ENCODE measurements at places on chromosomes 2 and 18.

GRCh38 chr2:40430776-40431599, 20.9 kb downstream of the SLC8A1 start:
- no peak for DNase-seq

- DNase-seq, result no peak
Observed at GRCh38 chr2:113755035-113755834, 1.2 kb downstream of the SLC35F5 start.

DNA sequence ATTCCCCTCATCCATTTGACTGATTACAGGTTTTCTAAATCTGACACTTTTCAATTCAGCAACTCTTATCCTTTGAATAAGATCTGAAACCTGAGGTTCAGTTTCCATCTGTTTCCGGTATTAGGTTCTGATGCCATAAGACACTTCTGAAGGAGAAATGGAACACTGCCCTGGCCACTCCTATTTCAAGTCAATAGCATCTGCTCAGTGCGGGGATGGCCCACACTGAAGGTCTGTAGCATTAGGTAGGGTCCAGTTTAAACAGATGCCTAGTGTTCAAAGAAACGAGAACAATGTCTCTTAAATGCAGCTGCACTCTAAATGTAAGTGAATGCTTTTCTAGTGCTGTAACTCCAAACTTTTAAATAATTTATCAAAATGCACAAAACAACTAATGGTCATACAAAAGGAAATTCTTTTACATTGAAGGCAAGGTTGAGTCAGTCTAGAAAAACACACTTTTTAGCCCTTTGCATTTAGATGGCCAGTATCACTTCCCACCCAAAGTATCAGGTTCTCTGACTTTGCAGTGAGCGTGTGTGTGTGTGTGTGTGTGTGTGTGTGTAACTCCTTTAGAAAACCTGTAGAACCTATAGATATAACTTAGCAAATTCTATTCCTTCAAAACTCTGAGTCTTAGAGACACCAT, 78.2 kb downstream of the STK39 start:
- peak; percentile 69 for DNase-seq

- peak; percentile 53 for DNase-seq
Observed at GRCh38 chr18:74609535-74609934, 11.9 kb downstream of the ZNF407 start.

DNA sequence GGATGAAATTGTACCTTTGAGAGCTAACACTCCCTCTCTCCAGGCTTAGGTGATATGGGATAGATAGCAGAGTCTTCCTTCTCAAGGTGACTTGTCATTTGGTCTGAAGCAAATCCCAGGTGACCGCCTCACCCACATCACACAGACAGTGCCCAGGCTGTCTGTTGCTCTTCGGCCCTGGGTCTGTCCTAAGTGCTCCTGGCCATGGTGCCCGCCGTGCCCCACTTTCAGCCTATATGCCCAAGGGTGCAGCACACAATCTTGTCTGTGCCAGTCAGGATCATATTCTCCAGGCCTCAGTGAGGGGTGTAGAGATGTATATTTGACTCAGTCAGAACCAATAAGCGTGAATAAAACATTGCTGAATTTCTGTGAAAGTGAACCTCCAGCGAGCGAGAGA, 326.8 kb downstream of the DYSF start:
- no peak for DNase-seq

DNA sequence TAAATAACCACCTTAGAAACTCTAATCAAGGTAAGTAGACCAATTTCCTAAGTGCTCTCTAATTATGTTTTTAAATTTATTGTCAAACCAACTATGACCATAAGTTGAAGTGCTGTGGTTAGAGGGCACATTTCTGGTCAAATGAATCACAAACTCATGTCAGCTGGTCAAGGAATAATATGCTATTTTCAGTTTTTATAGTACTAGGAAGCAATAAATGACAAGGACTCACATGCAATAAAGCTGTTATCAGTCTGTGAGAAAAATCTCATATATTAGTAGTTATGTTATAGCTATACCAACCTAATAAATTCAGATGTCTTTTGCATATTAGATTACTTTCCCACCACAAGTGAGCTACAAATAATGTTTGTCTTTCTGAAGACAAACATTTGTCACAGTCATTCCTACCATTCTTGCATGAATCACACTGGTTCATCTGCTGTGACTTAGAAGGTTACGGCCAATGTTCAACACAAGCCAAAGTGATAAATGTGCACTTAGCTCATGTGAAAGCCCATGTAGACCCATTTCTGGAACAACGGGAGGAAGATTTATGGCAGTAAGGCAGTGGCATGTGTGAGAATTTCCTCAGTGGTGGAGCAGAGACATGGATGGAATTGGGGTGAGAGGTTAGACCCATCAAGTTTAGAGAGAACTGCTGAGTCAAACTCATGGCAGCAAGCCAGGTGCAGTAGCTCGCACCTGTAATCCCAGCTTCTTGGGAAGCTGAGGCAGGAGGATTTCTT, 27.4 kb upstream of the CCNYL1 start:
- no peak for DNase-seq

GRCh38 chr2:31778153-31778552, 197.4 kb upstream of the SRD5A2 start:
- DNase-seq, result no peak

GRCh38 chr2:69253611-69254301, 133.3 kb downstream of the GFPT1 start:
- DNase-seq, result peak; percentile 92

GRCh38 chr18:2997429-2997828, 15.5 kb downstream of the LPIN2 start:
- no peak for DNase-seq

DNA sequence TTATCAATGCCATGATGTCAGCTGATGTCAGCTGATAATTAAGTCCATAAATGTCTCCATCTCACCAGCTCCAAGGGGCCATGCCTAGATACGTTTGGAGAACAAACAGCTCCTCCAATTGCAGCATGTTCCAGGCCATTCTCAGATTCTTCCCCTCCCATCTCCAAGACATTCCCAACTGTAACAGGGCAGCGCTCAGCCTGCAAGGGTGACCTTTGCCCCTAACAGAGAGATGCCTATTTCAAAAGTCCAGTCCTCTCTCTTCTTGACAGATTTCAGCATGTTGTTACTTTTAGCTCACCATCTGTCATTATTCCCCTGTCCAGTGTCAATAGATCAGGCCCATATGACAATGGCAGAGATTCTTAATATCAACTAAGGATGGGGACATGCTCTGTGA, 9.9 kb downstream of the PSD4 start:
- no peak for DNase-seq

DNA sequence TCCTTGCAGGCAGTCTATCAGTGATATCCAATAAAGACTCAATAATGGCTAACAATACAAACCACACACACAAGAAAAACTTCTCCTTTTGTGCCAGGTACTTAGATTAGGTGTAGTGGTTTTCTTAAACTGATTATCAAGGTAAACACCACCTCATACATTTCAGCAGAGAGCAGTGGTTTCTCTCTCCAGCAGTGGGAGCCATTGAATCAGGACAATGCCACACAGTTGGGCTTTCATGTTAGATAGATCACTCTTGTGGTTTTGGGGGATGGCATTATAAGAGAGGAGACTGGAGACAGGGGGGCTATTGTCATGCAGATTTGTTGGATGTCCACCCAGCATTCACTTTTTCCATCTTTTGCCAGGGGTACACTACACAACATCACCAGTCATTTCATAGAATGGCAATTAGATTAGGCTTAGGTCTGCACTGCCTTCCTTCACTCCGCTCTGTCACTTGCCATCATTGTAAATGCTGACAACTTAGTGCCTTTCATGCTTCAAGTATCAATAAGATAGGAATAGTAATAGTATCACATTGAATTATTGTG, 13.6 kb upstream of the IRS1 start:
- no peak for DNase-seq

- DNase-seq, result peak; percentile 93
Observed at GRCh38 chr2:109447251-109447661, 166.5 kb downstream of the SEPTIN10 start.

GRCh38 chr2:171342067-171342413, 91.8 kb downstream of the METTL8 start:
- DNase-seq, result no peak

DNA sequence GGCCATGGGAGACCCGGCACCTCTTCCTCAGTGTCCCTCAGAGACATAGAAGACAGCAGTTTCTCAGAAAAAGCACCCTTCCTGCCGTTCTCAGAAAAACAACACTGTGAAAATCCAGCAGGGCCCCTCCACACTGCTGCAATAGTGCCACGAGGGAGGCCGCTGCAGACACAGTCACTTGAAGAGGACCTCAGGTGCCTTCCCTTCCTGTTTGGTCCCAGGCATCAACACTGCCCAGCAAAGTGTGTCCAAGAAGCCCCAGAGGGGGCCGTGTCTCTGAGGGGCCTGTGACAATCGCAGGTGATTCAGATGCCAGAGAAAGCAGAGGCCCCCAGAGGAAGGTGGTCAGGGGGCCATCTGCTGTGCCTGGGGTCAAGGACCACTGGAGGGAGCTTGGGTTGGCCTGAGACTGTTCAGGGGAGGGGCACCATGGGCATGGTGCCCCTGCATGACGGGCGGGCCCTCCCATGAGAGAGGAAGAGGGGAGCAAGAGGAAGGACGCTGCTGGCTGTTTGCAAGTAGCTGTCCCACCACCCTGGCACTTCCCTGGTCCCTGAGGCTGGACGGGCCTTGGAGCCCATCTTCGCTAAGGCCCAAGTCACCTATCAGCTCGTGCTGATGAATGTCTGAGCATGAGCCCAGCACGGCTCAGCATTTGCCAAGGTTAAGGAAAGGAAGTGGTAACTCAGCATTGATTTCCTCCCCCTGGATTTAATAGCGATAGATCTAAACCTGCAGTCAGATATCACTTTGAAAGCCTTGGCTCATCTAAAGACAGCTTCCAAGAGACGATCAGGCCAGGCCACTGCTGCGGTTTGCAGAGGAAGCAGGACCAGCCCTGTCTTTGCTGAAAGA, 9.1 kb downstream of the TWIST2 start:
- no peak for DNase-seq

DNA sequence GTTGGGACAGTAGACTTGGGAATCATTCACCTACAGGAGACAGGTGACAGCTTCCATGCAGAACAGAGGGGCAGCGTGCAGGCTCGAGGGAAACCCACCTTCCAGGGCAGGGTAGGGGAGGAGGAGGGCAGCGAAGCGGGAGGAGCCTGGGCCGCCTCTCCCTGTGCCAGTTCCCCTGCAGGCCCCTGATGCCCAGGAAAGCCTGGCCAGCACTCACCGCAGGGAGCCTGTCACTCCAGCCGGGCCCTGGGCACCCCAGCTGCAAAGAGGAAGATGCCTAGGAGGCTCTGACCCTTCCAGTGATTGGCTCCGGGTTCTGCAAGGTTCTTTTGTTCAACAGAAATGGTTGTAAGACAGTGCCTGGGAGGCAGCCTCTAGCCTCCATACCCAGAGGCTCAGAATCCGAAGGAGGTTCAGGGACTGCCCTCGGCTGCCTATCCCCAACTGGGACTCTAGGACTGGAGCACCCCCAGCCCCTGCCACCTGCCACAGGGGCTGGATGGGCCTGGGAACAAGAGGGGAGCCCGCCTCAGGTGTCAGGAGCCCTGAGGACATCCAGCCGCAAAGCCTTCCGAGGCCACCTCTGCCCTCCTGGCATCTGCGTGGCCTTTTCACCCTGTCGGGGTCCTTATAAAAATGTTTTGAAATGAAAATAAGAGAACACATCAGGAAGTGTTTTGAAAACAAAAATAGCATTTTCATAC, 103.2 kb downstream of the PTGR3 start:
- no peak for DNase-seq

DNA sequence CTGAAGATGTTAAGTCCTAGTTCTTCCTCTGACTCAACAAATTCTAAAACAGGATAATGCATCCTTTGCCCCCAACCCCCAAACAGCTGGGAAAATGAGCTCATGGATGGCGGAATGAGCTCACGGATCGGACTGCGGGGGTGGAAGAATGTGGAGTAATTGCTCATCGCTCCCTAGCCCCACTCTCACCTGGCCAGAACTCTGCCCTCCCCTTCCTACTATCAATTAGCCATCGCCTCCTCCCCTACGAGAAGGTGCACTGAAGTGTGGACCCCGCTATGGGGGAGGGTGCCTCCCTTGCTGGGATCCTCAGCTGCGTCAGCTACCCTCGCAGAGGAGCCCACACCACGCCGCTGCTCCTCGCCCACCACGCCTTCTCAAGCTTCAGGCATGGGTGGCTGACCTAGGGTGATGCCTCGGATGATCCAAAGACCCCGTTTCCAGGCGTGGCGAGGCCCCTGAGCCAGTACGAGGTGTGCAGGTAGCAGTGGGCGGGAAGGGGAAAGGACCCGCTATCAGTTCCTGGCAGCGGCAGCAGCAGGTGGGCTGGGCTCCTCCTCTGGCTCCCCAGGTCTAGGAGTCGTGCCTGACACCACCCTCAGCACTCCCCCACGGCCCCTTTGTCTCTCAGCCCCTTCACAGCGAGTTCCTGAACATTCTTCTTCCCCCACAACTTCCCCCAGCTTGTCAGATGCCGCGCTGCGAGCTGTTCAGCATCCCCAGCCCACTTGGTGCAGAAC, 82.1 kb upstream of the POMC start:
- peak; percentile 69 for DNase-seq

- DNase-seq, result no peak
Observed at GRCh38 chr18:22844190-22844589, 88.9 kb upstream of the RBBP8 start.

- DNase-seq, result no peak
Observed at GRCh38 chr2:152485954-152486736, 151.2 kb downstream of the FMNL2 start.

DNA sequence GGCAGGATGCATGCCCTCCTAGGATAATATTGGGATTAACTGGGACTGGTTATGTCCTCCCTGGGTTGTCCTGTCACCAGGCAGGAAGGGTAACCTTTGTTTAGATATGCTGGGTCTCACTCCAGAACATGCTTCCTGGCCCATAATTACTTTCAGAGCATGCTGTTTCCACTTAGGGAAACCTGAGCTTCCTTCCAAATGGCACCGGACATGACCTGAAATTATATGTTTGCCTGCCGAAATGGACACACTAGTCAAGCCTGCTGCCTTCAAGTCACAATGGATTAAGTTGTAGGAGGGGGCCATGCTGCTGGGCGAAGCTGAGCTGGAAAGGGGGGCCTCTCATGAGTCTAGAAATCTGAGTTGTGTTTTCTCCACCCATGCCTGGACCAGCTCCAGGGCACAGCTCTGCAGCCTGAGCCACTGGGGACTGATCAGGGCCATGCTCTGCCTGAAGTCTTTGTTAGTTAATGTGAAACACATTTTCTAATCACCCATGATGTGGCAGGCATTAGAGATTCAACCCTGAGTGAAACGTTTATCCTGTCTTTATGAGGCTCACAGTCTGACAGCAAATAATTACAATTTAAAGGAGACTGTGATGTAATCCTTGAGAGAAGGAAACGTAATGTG, 273.3 kb downstream of the TNS1 start:
- DNase-seq, result no peak

DNA sequence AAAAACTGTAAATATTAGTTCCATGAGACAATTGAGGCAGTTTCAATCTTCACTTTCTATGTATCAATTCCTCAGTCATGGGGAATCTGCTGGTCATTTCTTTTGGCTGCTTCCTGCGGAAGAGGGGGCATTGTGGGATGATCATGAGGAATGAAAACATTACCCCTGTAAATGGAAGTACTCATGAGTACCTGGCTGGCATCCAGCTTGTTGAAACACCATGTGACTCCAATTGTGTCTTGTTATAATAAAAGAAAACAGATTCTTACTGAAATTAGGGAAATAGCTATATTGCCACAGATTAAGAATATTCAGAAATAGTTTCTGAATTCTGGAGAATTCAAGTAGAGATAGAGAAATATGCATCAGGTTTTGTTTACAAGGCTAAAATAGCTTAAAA, 41.6 kb upstream of the GPR39 start:
- DNase-seq, result no peak

Measured in AG04450 (cell line).